Eye (tissue), 1 donor: ENCODE measurements at places on chromosomes 6 and 20.

DNA sequence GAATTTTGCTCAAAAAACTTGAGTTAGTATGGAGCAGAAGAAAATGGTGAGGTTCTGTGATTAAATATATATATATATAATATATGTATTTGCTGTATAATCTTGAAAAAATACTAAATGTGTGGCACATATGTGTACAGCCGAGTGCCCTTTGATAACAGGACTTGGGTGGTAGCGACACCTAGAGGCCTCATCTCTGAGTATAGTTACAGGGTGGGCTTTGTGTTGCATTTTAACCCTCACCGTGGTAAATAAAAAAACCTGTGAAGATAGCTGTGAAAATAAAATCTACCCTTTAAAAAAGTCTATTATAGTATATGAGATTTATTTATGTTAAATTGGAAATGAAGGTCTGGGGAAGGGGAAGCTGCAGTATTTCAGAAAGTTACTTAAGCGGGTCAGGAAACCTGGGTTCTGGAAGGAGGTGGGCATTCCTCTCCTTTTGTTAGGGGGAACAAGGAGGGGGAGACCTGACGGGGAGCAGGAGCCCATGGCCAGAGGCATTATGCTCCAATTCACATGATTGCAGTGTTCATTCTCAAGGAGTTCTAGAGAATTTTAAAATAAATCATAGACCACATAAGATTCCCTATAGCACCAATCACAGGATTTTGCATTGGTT lies 82.7 kb downstream of the SH3BGRL2 start:
- DNase-seq: peak; percentile 90

- DNase-seq: no peak
Observed at GRCh38 chr6:136604328-136604825, 54.2 kb upstream of the MAP7 start.

GRCh38 chr6:65055545-65055944 lies 651.5 kb downstream of the EYS start:
- no peak for DNase-seq

GRCh38 chr6:21023210-21023609 lies 489.0 kb downstream of the CDKAL1 start:
- no peak for DNase-seq

- DNase-seq: no peak
Observed at GRCh38 chr6:16092140-16092539, 36.7 kb upstream of the MYLIP start.

- DNase-seq: peak; percentile 98
Observed at GRCh38 chr6:28648035-28648877, 122.6 kb downstream of the GPX5 start.

DNA sequence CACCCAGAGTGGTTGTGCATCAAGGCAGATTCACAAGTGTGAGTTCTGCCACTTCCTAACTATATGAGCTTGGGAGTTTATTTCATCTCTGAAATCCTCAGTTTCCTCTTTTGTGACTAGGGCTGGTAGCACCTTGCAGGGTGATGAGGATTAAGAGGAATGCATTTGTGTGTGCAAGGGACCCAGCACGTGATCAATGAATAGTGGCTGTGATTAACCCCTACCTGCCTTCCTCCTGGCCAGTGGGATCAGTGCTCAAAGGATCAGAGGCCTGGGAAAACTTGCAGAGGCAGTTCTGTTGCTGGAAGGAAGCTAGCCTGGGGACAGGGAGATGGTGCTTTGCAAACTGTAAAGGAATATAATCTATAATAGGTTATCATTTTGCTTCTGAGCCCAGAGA lies 7.3 kb downstream of the SDC4 start:
- DNase-seq: no peak

- DNase-seq: no peak
Observed at GRCh38 chr20:18362916-18363315, 74.6 kb downstream of the ZNF133 start.
